Bronchial smooth muscle cell (primary cell): ENCODE measurements at places on chromosomes 2 and 18. TPM values are rescaled to one million over a fixed set of nuclear protein-coding genes. Genes with fewer than 3 reads are reported as not detected.

Gene ATP9B
- total RNA-seq, result 41.3 and 46.7 TPM in 2 replicates

Gene DYSF
- 0.09 TPM in 1 of 2 replicates, not detected in the other for total RNA-seq

Gene PFN4
- total RNA-seq, result 0.43 and 0.63 TPM in 2 replicates

Gene SERPINB4
- not detected in 2 replicates for total RNA-seq

Gene ITGA6
- total RNA-seq, result 5.3 and 23.2 TPM in 2 replicates
